Stomach (tissue), 19 donors: ENCODE measurements at places on chromosomes 16 and 17. TPM values are rescaled to one million over a fixed set of nuclear protein-coding genes. Genes with fewer than 3 reads are reported as not detected.

Gene CRHR1
- total RNA-seq = not detected

Gene CNTROB
- 146 TPM for total RNA-seq

Gene ZPBP2
- total RNA-seq = not detected

Gene ZNF469
- under 0.01 TPM for total RNA-seq

Gene MRPL28
- total RNA-seq = 106 TPM

Gene NCBP3
- total RNA-seq = 28.1 TPM

Gene LPO
- not detected for total RNA-seq

Gene C16orf89
- 81.3 TPM for total RNA-seq

Gene ZNF18
- not detected for total RNA-seq

Gene ITGB3
- 26.3 TPM for total RNA-seq

Gene MPG
- total RNA-seq = 49.8 TPM

Gene WFDC1
- 10.7 TPM for total RNA-seq

Gene CDT1
- total RNA-seq = 26.8 TPM

Gene ZSCAN10
- total RNA-seq = not detected

Gene PIPOX
- 3.5 TPM for total RNA-seq

Gene VMO1
- not detected for total RNA-seq

Gene BAIAP3
- 4.7 TPM for total RNA-seq

Gene INTS2
- total RNA-seq = 4.8 TPM

Gene TMEM220
- 4.9 TPM for total RNA-seq

Gene PRR35
- total RNA-seq = not detected

Gene TEKT3
- total RNA-seq = not detected

Gene COPRS
- total RNA-seq = 55.4 TPM

Gene GUCY2D
- not detected for total RNA-seq

Gene CCDC200
- total RNA-seq = not detected

Gene SMIM36
- not detected for total RNA-seq

Gene OR1A1
- not detected for total RNA-seq

Gene SPATA32
- total RNA-seq = not detected

Gene CHST4
- not detected for total RNA-seq

Gene RNF43
- total RNA-seq = 18.3 TPM

Gene CES3
- total RNA-seq = 145 TPM

Gene ADAD2
- not detected for total RNA-seq

Gene MT1A
- 3.3 TPM for total RNA-seq

Gene SOCS1
- total RNA-seq = 31.2 TPM

Gene TBC1D26
- total RNA-seq = not detected

Gene FOXJ1
- total RNA-seq = 1.3 TPM

Gene PKMYT1
- 18.3 TPM for total RNA-seq

Gene SLC5A10
- not detected for total RNA-seq

Gene SDR42E2
- total RNA-seq = not detected

Gene KRTAP16-1
- not detected for total RNA-seq

Gene RNF135
- 9.4 TPM for total RNA-seq

Gene RCVRN
- total RNA-seq = not detected

Gene SMYD4
- total RNA-seq = 4.7 TPM

Gene FBXW10
- total RNA-seq = not detected

Gene EPN3
- total RNA-seq = 26.3 TPM

Gene SEZ6
- under 0.01 TPM for total RNA-seq

Gene CMC2
- 88.4 TPM for total RNA-seq
